ENCODE measurements at places on chromosomes 3 and 15. TPM values are rescaled to one million over a fixed set of nuclear protein-coding genes. Genes with fewer than 3 reads are reported as not detected.

Gene CTXN2
- not detected for polyA plus RNA-seq

Gene NANOGP8
- polyA plus RNA-seq = not detected

Gene CNTN3
- 5.6 TPM for polyA plus RNA-seq

Gene USP3
- polyA plus RNA-seq = 16.1 TPM

Gene CX3CR1
- not detected for polyA plus RNA-seq

DNA sequence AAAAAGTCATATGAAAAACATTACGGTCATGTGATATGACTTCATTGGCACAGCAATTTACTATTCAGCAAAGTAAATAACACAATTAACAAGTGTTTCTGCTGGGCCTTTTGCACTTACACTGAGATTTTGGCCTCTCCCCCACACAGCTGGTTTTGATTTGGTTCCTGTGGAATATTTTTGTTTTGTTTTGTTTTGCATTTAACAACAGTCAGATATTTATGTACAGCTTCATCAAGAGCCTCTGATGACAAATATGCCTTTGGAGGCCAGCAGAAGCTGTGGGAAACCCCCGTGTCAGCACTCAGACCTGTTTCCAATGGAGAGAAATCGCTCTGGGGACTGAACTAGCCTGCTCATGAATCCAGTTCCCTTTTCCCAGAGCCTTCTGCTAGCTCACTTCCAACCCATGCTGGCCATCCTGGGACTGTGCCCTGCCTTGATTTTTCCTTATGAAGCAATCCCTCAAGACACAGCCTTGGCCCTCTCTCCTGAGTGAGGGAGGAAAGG is 161.9 kb downstream of the ATG7 start:
- peak; percentile 88 for DNase-seq

DNA sequence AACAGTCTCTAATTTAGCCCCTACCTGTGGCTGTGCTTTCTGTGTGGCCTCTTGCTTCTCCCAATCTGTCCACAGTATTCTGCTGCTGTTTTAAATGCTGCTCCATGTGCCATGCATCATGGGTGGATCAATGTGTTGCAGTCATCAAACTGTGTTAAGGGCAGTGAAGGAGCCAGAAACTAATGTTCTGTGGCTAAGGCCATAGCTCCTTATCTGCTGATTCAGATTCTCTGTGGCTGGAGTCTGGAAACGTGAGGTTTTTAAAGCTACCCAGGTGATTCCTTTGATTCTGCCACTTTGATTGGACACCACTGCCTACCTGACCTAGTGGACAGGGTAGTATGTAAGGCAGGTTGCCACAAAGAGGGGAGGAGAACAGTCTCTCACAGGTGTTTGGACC is 44.8 kb downstream of the MORC1 start:
- no peak for DNase-seq

DNA sequence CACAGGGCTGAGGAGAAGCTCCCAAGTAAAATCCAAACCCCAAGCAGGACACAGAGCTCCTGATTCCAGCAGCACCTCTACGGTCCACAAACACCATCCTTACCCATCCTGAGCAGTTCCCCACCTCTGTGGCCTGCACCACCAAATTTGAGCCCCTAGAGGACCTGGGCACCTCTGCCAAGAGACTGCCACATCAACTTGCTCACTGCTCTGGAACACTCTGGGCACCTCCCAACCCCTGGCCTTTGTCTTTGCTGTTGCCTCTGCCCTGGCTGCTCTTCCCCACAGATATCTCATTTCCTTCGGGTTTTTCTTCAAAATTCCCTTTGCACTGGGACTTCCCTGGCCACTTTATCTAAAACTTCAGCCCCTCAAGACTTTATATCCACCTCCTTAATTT is 5.8 kb downstream of the RLBP1 start:
- no peak for DNase-seq

GRCh38 chr3:8579096-8579495 is 65.5 kb downstream of the SSUH2 start:
- DNase-seq = no peak

- no peak for DNase-seq
Measured at GRCh38 chr3:24828551-24828950, 333.9 kb upstream of the THRB start.

- DNase-seq = peak; percentile 88
Measured at GRCh38 chr3:132029182-132029902, 5.5 kb downstream of the CPNE4 start.

DNA sequence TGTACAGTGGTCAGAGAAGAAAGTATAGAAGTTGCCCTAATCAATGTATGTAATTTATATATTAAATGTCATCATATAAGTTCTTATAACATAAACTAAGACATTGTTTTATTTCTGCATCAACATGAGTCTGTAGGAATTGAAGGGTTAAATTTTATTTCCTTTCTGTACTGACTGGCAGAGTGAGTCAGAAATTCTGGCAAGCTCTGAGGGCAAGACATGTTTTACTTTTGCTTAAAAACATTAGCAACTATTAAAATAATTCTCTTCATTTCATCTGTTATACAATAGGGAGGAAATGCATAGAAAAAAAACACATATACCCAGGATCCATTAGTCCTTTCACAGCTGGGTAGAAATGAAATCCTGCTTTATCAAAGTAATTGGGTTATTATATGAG is 171.4 kb upstream of the ALCAM start:
- peak; percentile 48 for DNase-seq

DNA sequence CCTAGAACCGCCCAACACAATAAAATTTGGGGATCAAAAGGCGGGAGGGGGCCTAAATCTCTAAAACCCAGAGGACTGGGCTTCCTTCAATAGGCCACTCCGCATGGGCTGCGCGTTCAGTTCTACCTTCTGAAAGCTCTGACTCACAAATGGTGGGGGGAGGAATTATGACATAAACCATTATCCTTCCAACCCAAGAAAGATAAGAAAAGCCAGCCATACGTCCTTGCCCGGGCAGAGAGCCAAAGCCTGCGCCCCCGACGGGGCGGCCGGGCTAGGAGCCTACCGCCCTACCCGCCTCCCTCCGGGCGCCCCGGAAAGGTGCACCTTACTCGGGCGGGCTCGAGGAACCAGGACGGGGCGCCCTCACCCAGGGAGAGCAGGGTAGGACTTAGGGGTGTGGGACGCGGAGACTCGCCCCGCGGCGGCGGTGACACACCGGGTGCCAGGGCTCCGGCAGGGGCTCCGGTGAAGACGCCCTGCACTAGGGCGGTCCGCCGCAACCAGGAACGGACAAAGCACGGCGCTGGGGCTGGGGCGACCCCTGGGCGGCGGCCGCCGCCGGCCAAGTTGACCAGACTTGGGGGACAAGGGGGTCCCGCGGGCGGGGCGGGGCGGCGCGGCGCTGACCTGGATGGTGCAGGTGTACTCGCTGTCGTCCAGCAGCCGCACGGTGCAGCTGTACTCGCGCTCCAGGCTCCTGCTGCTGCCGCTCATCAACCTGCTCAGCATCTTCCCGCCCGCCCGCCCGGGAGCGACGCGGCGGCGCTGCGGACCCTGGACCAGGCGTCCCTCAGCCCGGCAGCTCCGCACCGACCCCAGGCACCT is 534 bp downstream of the FRMD5 start:
- peak; percentile 68 for DNase-seq

DNA sequence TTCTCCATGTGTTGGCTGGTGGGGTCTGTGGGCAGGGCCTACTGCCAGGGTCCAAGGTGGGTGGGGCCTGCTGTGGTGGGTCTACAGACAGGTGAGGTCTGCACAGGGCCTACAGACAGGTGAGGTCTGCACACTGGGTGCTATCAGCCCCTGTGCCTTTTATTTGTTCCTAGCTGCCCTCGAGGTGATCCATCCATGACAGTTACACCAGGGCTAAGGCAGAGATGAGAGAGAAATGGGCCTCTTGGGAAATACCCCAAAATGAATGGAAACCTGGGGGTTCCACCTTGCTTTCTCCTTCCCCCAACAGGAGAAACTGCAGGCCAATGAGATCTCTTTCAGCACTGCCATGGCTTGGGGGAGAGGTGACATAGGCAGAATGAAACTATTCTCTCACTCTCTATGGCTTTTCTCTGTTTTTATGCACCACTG is 36.4 kb downstream of the CFAP100 start:
- DNase-seq = no peak

- DNase-seq = peak; percentile 65
Measured at GRCh38 chr15:52331490-52332240, 36.1 kb upstream of the MYO5C start.

- DNase-seq = peak; percentile 69
Measured at GRCh38 chr3:124741027-124741426, 10.8 kb downstream of the UMPS start.

DNA sequence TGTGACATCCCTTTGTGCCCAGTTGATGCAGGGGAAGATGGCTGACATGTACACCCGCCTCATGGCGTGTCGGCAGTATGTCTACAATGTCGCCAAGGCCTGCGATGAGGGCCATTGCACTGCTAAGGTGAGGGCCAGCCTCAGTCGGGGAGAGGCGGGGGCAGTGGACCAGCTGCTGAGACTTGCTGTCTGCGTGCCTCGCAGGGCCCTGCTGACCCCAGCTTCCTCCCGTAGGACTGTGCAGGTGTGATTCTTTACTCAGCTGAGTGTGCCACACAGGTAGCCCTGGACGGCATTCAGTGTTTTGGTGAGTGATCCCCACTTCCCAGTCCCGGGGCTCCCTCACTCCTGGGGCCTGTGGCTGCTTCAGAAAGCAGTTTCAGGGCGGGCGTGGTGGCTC is 10.5 kb downstream of the IVD start:
- DNase-seq = no peak

DNA sequence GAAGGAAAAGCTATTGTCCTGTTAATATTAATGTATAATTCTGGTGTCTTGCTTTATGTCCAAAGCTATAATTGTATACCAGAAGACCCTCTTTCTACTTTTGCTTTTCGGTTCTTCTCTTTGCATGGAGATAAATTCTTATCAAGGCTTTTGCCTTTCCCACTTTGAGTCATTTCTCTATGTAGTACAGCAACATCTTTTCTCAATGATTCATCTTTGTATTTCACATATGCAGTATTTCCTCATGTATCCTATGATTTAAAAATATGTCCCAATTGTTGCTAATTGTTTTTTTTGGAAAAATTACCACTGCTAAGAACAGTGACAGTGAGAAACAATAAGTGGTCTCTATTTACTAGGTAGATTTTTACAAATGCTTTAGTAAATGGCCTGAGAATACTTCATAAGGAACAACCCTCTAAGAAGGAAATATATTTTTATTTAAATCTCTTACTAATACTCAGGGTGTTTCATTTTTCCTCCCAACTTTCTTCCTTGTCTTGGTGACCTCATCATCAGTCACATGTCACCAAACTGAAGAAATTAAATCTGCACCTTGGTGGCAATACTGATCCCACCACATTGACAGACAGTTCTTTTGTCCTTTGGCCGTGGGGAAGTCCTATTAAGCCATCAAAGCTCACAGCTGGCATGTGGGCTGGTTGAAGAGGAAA is 290.6 kb downstream of the SATB1 start:
- peak; percentile 85 for DNase-seq

DNA sequence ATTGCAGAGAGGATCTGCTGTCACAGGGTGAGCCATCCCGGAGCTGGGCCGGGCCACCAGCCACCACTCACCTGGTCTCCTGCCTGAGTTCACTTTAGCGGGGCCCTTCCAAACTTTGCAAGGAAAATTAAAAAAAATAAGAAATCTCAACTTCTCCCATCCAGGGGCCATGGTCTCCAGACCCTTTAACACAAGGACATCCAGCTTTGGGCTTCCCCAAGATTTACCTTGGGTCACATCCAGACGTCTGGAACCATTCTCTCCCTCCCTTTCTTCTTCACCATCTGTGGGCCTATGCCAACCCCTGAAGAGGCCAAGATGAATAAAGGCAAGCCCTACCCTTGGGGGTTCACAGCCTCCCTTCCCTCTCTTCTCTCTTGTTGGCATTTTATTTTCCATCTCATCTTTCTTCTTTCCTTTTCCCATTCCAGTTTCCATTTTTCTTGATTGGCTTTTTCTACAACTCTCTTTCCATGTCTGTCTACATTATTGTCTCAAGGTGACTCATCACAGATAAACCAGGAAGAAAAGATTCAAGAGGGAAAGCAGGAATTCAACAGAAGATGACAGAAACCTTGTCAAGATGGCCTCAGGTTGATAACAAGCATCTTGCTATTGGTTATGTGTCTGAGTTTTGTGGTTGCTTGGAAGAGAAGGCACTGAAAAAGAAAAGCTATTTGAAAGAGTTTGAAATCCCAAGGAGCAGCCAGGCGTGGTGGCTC is 49.5 kb downstream of the ITGA11 start:
- DNase-seq = peak; percentile 41

DNA sequence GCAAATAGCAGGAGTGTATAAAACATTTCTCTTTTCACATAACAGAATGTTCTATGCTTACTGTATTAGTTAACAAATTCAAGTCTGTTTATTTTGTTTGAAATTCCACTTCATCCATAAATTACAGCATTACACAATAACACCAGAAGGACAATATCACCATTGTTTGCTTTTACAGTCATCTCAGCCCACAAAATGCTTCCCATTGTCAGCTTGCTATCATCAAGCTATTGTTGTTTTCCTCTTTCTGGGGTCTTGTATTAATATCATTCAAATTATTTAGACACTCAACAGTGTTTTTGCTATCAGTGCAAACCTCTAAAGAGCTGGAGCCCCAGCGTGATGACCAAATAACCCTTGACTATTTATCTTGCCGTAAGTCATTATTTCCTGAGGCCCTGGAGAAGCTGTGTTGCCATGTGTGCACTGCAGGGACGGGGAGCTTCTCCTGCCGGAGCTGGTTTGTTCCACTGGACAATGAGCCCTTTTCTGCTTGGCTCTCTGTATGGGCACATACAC is 1.1 kb downstream of the SAMMSON start:
- no peak for DNase-seq

DNA sequence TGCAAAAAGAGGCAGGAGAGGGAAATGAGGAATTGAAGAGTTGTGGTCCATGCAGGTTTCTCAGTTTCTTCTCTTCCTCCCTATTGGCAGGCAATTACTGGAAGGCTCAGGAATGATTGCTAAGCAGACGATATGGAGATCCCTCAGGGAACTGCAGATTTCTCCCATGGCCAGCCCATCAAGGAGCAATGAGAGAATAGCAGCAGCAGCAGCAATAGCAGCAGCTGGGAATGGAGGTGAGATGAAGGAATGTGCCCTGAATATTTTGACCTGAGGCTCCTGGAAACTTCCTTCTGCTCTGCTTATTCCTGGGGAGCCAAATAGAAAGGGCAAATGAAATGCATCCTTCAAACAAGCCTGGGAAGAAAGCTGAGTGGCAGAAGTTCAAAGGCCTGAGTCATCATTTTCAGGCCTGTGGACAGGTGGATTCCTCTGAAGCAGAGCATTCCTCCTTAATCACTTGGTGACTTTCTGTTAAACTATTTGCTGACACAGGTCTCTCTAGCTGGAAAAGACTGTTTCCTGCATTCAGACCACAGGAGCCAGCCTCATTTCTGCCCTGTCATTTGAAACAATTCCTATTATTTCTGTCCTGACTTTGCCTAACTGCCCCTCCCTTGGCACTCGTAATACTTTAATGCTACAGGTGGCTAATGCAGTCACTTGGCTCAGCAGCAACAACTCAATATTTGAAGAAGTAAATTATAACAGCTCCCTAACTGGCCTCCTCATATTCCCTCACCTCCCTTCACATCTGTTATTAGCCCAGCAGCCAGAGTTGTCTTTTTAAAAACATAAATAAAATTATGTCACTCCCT is 146.9 kb upstream of the GADL1 start:
- peak; percentile 66 for DNase-seq
